GM12891 (cell line): ENCODE measurements at places on chromosomes 12 and 14.

DNA sequence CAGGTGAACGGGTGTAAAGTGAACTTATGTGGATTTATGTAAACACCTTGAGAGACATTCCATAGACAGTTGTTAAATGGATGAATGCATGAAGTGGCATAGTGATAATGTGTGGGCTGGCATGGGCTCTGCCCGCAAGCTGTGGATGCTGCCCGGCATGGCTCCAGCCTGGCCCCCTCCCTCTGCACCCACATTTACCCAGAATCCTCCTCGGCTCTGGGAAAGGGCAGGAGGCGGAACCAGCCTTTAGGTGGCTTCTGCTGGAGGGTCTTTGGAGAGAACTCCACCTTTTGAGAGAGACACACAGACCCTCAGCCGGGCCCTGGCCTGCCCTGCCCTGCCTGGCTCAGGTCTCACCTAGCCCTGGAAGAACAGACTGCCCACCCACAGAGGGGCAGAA is 18.7 kb downstream of the RASAL1 start:
- no peak for DNase-seq

DNA sequence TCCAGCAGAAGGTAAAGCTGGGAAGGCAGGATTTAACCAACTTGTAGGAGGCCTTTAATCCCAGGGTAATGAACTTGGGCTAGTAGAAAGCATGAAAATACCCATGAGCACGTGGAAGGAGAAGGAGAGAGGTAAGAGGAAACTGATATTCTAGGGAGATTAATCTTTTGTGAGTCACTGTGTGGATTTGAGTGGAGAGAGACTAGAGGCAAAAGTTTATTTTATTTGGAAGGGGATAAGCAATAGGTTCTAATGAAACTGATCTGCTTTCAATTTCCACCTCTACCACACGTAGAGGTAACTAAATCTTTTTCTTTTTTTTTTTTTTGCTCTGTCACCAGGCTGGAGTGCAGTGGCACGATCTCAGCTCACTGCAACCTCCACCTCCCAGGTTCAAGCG is 52.1 kb downstream of the PTPN21 start:
- DNase-seq, result no peak

- no peak for DNase-seq
Measured at GRCh38 chr12:84508851-84509260, 403.7 kb downstream of the SLC6A15 start.

DNA sequence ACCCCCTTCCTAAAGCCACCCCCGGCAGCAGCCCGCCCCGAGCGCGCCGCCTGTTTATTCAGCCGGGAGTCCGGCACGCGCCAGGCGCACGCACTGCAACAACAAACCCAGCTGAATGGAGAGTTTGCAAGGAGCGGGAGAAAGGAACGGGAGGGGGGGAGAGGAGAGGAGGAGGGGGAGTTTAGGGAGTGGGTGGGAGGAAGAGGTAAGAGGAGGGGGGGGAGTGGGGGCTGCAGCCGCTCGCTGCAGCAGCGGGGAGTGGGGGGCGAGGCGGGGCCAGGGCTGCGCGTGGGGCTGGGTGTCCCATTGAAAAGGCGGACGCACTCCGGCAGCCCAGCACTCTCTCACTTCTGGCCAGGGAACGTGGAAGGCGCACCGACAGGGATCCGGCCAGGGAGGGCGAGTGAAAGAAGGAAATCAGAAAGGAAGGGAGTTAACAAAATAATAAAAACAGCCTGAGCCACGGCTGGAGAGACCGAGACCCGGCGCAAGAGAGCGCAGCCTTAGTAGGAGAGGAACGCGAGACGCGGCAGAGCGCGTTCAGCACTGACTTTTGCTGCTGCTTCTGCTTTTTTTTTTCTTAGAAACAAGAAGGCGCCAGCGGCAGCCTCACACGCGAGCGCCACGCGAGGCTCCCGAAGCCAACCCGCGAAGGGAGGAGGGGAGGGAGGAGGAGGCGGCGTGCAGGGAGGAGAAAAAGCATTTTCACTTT is at the start of gene ASCL1:
Gene ASCL1, plus strand, starts transcription at position 336 of the 712 bp plus-strand sequence. CDS start 571 bp downstream, outside the sequence.
- no peak for DNase-seq

DNA sequence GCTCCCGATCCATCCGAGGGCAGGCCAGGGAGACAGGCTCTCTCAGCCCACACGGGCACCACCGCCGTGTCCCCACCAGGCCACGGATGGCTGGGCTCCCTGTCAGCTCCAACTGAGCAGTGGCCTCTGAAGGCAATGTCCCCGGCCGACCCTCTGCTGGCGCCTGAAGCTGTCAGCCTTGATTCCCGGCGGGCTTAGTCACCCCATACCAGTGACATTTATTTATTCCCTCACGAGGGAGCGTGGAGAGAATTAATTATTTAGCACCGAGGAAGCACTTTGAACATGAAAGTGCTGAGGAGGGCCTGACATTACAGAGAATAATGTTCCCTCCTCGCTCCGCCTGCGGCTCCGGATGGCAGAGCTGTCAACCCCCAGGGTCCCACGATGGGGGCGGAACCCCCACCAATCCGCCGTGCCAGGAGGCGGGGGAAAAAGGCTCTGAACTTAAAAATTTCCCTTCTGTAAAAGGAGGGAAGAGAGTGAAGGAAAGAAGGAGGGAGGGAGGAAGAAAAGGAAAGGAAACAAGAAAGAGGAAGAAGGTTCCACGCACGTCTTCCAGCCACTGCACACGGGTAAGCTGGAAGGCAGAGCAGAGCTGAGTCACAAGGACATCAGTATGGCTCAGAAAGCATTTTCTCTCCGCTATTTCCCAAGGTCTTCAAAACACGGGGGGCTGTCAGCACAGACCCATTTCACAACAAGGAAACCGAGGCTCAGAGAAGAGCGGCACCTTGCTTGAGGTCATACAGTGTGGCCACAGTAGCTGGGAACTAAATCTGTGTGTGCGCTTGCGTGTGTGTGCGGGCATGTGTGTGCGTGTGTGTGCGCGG is 108.7 kb upstream of the NCOR2 start:
- DNase-seq, result no peak

DNA sequence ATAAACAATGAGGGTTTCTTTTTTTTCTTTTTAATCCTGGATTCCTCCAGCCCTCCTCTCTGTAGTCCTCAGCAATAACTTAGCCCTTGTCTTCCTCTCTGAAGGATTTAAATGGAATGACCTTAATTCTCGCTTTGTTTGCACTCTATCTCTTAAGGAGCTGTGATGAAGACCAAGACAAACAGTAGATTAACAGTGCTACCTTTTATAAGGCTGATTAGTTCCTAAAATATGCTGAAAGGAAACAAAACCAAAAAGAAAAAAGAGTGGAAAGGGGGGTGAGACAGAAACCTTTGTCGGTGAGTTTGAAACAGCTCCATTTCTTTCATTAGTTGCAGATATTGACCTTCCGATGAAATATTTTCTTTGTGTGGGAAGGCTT is 38.7 kb upstream of the PTCSC3 start:
- no peak for DNase-seq

- DNase-seq, result no peak
Measured at GRCh38 chr12:115096588-115097397, 412.8 kb upstream of the TBX3 start.

GRCh38 chr12:123150275-123150743 is 581 bp downstream of the PITPNM2 start:
- DNase-seq, result peak; percentile 56

GRCh38 chr14:87102811-87103378 is 890.1 kb downstream of the GALC start:
- no peak for DNase-seq

- no peak for DNase-seq
Measured at GRCh38 chr14:100165831-100166440, 6.5 kb upstream of the DEGS2 start.

DNA sequence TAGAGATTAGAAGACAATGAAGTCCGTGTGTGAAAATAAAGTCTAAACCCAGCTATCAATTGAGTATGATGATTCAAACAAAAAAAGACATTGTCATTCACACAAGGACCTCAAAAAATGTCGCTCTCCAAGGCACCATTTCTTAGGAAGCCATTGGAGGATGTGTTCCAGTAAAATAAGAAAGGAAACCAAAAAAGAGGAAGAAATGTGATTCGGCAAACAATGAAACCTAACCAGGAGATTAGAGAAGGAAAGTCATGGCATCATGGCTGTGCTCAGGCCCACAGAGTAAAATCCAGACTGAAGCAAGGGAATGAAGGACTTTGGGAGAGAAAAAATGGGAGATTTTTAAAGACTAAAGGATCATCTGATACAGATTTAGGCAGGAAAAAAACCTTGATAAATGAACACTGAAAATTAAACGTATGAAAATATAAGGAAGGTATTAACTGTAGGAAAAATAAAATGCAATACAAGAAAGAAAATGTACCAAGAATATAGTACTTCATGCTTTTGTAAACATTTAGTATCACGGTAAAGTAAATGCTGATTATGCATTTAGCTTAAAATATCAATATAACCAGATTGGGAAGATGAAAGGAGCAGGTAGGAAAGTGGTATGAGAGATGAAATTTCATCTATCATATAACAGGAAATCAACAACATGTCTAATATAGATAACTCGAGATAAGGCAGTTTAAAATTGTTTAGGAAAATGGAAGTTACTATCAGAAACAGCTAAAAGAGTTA is 38.2 kb upstream of the MTHFD1 start:
- no peak for DNase-seq

GRCh38 chr14:93716746-93717667 is 71.3 kb downstream of the PRIMA1 start:
- DNase-seq, result no peak

- DNase-seq, result no peak
Measured at GRCh38 chr14:27096091-27096490, 498.3 kb upstream of the NOVA1 start.

DNA sequence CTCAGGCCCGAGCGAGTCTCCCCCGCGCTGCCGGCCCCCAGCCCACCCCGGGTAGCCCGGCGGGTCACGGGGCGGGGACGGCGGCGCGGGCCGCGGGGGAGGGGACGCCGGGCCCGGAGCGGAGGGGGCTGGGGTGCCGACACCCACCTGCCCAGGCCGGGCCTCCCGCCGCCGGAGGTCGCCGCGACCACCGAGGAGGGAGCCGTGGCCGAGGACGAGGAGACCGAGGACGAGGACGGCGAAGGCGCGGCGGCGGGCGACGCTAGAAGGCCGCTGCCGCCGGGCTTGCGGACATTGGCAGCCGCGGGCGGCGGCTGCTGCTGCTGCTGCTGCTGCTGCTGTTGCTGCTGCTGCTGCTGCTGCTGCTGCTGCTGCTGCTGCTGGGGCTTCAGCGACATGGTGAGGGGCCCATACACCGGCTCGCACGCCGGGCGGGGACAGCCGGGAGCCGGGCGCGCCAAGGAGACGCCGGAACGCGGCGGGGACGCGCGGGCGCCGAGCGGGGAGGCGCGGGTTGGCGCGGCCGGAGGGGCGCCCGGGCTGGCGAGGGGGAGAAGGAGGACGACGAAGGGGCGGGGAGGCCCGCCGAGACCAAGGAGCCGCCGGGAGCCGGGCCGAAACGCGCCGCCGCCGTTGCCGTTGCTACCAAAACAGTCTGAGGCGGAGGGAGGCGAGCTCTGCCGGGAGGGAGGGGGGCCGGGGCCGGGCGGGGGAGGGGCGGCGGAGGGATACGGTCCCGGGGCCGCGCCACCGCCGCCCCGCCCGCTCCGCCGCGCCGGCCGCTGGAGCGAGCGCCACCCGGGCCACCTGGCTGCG is at the start of gene ATXN2:
Gene ATXN2, minus strand, starts transcription at position 679 of the 816 bp plus-strand sequence. Its CDS starts 281 bp downstream, at position 398.
- peak; percentile 66 for DNase-seq

- DNase-seq, result no peak
Measured at GRCh38 chr12:131075611-131076010, 121.9 kb downstream of the ADGRD1 start.

DNA sequence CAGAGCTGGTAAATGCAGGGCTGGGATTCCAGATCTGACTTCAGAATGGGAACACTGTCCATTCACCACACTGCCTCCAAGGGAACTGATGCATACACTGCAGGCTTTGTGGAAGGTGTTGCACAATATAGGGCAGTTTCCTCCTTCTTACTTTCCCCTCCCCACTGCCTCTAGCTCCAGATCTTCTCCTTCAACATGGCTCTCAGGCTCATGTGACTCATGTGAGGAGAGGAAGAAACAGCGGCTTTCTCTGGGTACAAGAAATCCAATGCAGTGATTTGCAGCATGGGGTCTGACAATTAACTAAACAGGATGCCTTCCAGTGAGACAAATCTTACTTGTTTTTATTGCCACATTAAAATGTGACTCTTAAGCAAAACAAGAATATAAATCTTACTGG is 447.6 kb upstream of the CCDC196 start:
- no peak for DNase-seq

GRCh38 chr14:89773644-89774316 is 180.8 kb downstream of the EFCAB11 start:
- peak; percentile 37 for DNase-seq

DNA sequence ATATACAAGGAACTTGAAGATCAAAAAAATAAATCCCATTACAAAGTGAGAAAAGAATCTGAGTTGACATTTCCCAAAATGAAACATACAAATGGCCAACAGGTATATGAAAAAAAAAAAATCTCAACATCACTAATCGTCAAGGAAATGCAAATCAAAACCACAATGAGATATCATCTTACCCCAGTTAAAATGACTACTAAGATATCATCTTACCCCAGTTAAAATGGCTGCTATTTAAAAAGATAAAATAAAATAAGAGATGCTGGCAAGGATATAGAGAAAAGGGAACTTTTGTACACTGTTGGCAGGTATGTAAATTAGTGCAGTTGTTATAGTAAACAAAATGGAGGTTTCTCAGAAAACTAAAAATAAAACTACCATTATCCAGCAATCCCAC is 44.4 kb downstream of the PLEKHG7 start:
- DNase-seq, result no peak

GRCh38 chr14:100134586-100134985 is 24.9 kb downstream of the DEGS2 start:
- no peak for DNase-seq

- no peak for DNase-seq
Measured at GRCh38 chr12:32357601-32358249, 41.6 kb upstream of the FGD4 start.

DNA sequence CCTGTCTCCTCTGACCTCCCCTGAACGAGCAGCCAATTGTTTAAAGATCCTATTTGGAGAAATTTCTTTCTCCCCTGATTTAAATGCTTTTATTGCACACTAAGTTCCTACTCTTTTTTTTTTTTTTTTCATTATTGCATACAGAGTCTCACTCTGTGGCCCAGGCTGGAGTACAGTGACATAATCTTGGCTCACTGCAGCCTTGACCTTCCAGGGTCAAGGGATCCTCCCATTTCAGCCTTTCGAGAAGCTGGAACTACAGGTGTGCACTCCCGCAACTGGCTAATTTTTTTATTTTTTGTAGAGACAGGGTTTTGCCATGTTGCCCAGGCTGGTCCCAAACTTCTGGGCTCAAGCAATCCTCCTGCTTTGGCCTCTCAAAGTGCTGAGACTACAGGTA is 5.2 kb upstream of the P2RX7 start:
- DNase-seq, result no peak

DNA sequence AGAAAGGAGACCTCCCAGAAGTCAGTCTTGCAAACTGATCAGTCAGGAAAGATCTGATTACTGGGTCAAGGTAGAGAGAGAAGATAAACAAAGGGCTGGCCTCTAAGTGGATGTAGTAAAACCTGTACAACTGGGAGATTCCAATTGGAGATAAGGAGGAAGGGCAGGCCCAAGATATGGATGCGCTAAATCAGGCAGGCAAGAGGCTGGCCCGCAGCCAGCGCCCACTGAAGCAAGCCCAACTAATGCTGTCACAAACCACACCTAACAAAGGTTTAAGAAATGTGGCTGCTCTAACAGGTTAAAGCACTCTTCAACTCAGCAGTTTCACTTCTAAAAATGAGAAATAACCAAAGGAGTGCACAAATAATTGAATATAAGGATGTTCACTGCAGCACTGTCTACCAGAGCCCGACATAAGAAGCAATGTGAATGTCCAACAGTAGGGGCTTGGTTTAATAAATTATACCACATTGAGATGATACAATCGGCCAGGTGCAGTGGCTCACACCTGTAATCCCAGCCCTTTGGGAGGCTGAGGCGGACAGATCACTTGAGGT is 4.7 kb downstream of the GLTP start:
- peak; percentile 39 for DNase-seq

- no peak for DNase-seq
Measured at GRCh38 chr12:93122569-93123091, 193.5 kb upstream of the EEA1 start.
